ENCODE measurements at places on chromosomes 11 and 22.

GRCh38 chr11:26947379-26947844, 46.5 kb upstream of the FIBIN start:
- DNase-seq, result no peak

DNA sequence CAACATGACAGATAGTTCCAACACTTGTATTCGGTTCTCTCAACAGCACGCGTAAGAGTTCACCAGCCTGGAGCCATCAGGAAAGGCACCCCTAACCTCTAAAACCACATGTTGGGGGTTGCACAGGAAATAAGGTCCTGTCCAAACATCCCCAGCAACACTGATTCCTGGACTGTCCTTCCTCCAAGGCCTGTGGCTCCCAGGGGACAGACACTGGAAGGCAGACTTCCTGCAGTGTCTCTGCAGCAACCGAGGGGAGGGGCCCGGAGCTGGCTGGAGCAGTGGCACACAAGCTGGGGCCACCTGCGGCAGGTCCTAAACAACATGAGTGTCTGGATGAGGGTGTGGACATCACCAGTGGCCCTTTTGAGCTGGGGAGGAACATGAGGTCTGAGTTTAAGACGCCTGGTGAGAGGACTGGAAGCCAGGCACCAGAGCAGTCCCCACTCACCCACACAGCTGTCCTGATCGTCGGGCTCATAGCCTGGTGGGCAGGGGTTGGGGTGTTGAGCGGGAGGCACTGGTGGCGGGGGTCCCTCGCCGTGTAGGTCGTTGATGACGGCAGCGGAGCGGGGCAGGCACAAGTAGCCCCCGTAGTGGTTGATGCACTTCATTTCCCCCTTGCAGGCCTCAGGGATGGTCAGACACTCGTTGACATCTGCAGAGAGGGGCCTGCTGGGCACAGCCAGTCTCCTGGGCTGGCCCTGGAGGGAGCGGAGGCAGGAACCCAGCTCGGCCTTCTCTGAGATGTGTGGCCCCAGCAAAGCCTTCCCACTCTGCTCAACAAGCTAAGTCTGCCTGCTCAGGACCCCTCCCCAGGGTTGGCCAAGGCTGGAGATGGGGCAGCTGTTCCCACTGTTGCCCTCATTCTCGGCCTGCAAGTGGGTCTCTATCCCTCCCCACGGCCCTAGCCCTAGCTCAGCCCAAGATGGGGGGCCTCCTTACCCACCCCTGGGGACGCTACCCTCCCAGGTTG, 1.6 kb downstream of the EFEMP2 start:
- DNase-seq, result no peak

DNA sequence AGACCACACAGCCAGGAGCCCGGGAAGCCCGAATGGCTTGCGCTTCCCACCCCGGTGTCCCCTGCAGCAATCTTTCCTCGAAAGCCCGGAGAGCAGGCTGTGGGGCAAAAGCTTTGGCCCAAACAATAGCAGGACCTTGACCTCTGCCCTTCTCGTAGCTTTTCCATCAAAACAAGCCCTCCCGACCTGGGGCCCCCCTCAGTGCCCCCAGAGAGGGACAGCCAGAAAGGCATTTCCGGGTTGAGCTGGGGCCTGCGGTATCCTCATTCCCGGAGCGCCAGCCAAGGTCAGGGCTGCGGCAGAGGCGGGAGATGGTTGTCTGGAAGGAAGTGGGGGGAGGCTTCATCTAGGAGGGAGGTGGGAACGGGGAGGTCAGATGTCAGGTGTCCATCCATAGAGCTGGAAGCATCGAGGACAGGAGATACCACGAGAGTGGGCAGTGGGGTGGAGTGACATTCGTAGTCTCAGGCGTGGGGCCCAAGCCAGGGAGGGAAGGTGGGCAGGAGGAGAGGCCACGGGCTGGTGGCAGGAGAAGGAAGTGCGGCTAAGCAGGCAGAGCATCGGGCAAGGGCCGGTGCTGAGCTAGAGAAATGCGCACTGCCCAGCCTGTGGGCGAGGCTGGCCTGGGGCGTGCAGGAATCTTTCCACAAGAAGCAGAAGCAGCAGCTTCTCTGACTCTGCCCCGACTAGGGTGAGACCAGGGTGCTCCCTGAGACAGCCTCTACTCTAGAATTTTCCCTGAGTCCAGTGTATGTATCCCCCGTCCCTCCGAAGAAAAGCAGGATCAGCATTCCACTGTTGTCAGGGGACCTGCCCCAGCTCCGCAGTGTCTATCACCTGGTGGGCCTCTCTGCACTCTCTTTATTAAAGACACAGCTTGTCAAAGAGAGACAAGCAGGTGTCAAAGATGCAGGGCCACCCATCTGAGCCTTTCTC, 14.3 kb downstream of the PDGFB start:
- DNase-seq, result no peak

DNA sequence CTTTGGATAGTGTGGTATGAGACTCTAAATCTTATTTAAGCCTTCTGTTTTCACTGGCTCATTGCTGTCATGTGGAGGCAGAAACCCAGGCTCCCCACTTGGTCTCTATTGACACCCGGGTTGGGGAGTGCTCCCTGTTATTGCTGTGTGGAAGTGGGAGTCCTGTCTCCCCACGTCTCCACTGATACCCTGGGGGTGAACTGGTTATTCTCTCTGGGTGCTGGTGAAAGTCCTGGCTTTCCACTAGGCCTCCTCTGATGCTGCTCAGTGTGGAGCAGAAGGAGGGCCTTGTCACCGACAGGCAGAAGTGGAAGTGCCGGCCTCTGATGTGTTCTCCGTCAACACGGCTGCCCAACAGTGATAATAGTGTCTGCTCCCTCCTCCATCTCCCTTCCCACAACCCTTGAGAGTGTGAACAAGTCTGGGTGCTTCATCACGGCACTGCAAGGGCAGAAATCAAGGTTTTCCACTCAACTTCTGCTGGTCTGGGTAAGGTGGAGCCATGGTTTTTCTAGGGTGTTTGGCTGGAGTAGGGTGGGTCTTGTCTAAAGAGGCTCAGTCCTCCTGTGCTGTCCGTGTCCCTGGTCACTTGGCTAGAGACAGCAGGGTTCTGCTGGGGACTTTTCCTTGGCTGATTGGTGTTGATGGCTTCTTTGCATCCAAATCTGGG, 240.7 kb upstream of the B3GAT1 start:
- no peak for DNase-seq

- DNase-seq, result no peak
These were observed 407.3 kb downstream of the NXPE2 start for GRCh38 chr11:115085461-115086210.

GRCh38 chr11:121965330-121965729, 150.7 kb downstream of the BLID start:
- DNase-seq, result no peak

- DNase-seq, result no peak
These were observed 1517.4 kb downstream of the BRD1 start for GRCh38 chr22:48310289-48310688.

DNA sequence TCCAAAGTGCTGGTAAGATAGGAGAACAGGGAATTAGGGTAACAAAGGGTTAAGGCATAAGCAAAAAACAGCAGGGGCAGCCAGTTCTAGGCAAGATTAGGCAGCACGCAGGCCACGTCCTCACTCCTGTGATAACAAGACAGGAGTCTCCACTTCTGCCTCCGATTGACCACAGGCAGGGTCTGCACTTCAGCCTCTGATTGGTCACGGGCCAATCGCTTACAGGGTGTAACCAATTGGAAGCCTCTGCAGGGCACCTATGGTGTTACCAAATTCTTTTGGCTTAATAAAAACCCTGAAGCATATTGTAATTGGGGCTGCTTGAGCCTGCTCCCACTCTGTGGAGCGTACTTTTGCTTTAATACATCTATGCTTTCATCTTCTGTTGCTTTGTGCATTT, 12.2 kb upstream of the GSTP1 start:
- no peak for DNase-seq

DNA sequence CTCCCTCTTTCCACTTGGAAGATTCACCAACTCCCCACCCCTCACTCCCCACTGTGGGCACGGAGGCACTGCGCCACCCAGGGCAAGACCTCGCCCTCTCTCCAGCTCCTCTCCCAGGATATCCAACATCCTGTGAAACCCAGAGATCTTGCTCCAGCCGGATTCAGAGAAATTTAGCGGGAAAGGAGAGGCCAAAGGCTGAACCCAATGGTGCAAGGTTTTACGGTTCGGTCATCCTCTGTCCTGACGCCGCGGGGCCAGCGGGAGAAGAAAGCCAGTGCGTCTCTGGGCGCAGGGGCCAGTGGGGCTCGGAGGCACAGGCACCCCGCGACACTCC, 397 bp upstream of the CD44 start:
- no peak for DNase-seq

- no peak for DNase-seq
These were observed 6.1 kb upstream of the B3GAT1 start for GRCh38 chr11:134417871-134418840.

- DNase-seq, result no peak
These were observed 28.5 kb upstream of the MUC5B start for GRCh38 chr11:1194231-1194976.

- no peak for DNase-seq
These were observed 101.7 kb downstream of the SNX19 start for GRCh38 chr11:130814440-130815096.

DNA sequence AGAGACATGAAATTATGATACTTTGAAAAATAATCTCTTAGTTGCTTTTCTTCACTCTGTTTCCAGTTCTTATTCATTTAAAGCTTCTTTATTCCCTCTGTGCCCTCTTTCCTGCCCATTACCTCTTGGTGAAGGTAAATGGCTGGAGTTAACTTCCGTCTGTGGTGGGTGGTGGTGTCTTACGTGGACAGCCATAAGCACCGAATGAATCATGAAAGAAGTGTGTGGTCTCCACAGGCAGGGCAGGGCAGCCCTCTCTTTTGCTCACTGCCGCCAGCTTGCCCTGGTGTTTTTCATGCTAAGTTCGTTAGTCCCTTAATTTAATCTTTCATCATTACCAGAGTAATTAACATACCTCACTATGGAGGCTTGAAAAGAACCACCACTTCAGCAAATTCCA, 98.7 kb upstream of the SORL1-AS1 start:
- no peak for DNase-seq

GRCh38 chr11:44029977-44030911, 17.5 kb upstream of the ACCSL start:
- DNase-seq, result no peak

- DNase-seq, result peak; percentile 73
These were observed 4.2 kb upstream of the FXYD2 start for GRCh38 chr11:117828611-117829368.

DNA sequence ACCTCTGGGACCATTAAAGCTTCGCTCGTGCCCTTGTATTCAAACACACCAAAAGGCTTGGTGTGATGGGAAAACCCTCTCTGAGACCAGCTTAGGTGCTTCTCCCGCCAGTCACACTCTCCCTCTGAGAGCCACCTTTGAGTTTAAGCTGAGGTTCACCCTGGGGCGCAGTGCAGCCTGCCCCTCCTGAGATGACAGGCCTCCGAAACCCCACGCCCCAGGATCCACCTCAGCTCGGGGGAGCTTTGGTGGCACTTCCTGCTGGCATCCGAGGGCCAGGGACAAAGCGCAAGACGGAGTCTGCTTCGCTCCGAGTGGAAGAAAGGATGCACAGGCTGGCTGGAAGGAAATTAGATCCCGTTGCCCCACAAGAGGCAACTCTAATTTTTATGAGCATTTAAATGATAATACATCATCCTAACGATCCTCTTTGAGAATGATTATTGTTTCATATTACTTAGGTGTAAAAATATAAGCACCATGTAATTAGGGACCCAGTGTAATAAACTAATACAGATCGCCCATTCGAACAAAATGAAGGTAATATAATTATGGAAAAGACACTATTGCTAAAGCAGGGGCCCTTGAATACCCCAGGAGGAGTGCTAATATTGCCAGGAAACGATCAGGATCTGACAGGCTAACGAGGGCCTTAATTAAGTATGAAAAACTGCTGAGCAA, 134.7 kb downstream of the CEP164 start:
- DNase-seq, result no peak

- peak; percentile 56 for DNase-seq
These were observed at the start of gene TTLL12 for GRCh38 chr22:43186272-43187170. TTLL12 (minus strand) TSS chr22:43187134; CDS start chr22:43187069, 65 bp downstream.

DNA sequence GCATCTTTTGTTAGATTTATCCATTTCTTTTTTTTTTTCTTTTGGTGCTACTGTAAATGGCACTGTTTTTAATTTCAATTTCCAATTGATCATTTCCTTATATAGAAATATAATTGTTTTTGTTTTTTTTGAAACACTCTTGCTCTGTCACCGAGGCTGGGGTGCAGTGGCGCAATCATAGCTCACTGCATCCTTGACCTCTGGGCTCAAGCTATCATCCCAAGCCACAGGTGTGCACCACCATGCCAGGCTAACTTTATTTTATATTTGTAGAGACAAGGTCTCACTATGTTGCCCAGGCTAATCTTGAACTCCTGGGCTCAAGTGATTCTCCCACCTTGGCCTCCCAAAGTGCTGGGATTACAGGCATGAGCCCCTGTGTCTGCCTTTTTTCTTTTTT, 16.4 kb downstream of the FRMD8 start:
- no peak for DNase-seq

DNA sequence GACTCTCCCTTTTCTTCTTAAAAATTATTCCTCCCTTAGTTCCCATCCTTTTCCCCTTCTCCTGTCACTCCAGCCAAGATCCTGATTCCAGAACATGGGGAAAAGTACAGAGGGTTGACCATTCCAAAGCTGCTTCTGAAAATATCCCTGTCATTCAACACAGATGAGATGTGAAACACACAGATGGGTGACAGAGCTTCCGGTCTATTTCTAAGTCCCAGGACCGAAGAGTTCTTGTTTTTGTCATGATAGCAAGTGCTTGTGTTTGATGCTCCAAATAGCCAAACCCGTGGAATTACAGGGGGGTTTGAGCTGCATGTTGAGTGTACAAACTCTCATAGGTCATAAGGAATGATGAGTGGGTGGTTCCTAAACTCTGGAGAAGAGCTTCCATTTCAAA, 57.9 kb downstream of the PARVA start:
- no peak for DNase-seq

DNA sequence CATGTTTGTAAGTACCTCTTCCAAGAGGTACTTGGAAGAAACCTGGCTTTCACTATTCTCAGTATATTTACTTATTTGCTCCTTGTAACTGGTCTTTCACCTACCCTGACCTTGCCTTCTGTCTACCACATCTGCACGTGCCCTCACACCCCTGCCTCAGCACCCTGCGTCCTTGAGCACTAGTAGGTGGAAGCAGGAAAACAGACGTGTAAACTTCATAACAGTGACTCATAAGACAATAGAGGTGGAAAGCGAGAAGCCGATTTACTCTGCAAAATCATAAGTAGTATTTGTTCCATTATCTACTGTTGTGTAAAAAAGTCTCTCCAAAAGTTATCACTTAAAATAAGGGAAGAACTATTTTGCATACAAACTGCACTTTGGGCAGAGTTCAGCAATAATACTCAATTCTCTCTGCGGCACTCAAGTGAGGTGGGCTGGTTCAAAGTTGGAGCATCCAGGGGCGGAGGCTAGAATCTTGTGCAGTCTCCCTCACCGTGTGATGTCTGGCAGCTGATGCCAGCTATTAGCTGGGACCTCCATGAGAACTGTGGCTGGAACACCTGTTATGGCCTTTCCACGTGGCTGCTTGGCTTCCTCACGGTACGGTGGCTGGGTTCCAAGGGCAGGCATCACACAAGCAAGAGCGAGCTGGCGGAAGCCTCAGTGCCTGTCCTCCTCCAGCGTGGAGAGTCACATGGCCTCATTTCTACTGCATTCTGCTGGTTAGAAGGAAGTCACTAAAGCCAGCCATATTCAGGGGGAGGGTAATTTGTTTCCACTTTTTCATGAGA, 30.4 kb downstream of the PACS1 start:
- DNase-seq, result peak; percentile 34

- DNase-seq, result no peak
These were observed 167.8 kb upstream of the POU2AF2 start for GRCh38 chr11:111077530-111078322.
